ENCODE measurements at places on chromosomes 4 and X.

DNA sequence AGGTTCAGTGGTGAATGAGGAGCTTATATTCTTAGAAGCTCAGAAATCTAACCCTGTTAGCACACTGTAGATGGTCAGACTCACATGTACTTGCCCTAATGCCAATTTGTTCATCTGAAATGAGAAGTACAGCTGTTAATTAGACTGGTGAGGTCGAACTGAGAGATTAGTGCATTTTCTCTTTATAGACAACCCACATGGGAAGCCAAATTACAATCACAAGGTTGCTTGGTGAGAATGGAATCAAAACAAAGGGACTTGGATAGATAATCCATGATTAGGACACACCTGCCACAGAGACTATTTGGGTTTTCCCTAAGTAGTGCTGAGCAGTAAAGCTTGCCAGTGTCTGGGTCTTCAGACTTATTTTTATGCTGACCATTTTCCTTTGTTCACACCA lies 88.3 kb downstream of the POLA1 start:
- DNase-seq: no peak

GRCh38 chr4:107743532-107743931 lies 23.5 kb upstream of the PAPSS1 start:
- no peak for DNase-seq

DNA sequence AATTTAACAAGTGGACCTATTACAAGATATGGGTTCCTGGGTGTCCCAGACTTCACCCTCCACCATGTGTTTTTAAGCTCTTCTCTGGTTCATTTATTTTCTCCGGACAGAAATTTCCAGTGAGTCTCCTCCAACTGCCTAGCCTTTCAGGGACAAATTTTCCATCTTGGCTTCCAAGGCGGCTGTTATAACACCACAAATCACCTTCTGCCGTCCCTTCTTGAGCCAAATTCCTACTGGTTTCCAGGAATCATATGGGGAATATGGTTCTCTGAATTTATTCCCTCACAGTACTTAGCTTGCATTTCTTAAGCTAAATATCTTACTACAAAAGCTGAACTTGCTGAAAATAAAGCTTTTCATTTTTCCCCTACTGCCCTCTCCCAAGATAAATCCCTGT lies 18.8 kb downstream of the NEXMIF start:
- DNase-seq: no peak

- no peak for DNase-seq
Observed at GRCh38 chr4:53703267-53703655, 112.0 kb upstream of the LNX1 start.

GRCh38 chr4:17771284-17771908 lies 10.0 kb downstream of the FAM184B start:
- no peak for DNase-seq

GRCh38 chr4:76758996-76759395 lies 138.9 kb downstream of the SOWAHB start:
- no peak for DNase-seq

DNA sequence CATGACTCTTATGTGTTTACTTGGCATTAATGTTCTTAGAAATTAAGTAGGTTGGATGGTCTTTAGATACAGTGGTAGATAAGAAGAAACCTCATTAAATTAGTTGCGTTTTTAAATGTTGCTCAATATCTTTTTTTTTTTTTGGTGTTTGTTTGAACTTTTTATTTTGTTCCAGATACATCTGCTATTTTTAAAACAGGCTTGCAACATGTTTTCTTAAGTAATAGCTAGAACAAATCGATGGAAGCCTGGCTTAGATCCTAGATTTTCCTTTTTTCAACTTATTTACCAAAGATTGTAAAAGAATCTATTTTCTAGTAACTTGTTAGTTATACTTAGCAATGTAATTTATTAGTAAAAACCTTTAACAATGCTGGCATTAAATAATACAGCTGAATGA lies 9.3 kb downstream of the CNKSR2 start:
- DNase-seq: no peak

Measured in hypothalamus (tissue), 51 donors.